A375 (cell line): ENCODE measurements at places on chromosomes 11 and 22. TPM values are rescaled to one million over a fixed set of nuclear protein-coding genes. Genes with fewer than 3 reads are reported as not detected.

Gene KCNE3
- 0.04 and 0.08 TPM in 2 replicates for total RNA-seq

Gene SPATA19
- not detected in 2 replicates for total RNA-seq

Gene MMP1
- total RNA-seq: 5.6 and 6.2 TPM in 2 replicates

Gene MOGAT2
- total RNA-seq: not detected in 2 replicates

Gene SLC22A25
- not detected in 2 replicates for total RNA-seq

Gene MYOD1
- total RNA-seq: not detected in 2 replicates

Gene LAYN
- total RNA-seq: not detected in 2 replicates

Gene PATE2
- total RNA-seq: 0.87 TPM in 1 of 2 replicates, not detected in the other

Gene GGTLC3
- total RNA-seq: not detected in 2 replicates

Gene SMIM35
- total RNA-seq: not detected in 2 replicates

Gene C1QTNF4
- total RNA-seq: 0.11 TPM in 1 of 2 replicates, not detected in the other

Gene SUSD2
- total RNA-seq: 6.1 and 7.4 TPM in 2 replicates

Gene TXN2
- 42.6 and 45.2 TPM in 2 replicates for total RNA-seq

Gene TREH
- not detected in 2 replicates for total RNA-seq

Gene MAPK8IP1
- total RNA-seq: 11.1 and 12.7 TPM in 2 replicates

Gene SCN2B
- not detected in 2 replicates for total RNA-seq

Gene ISX
- total RNA-seq: not detected in 2 replicates

Gene TUB
- total RNA-seq: 4.6 TPM in 2 replicates

Gene OR6A2
- total RNA-seq: 0.11 and 0.19 TPM in 2 replicates

Gene TRIM6
- total RNA-seq: 1.9 and 3.4 TPM in 2 replicates

Gene FOLH1
- 1.7 and 2.1 TPM in 2 replicates for total RNA-seq

Gene FGF4
- total RNA-seq: not detected in 2 replicates

Gene KCNK7
- 0.27 and 0.30 TPM in 2 replicates for total RNA-seq

Gene LGALS12
- total RNA-seq: 0.08 and 0.26 TPM in 2 replicates

Gene ACTN3
- total RNA-seq: not detected in 2 replicates

Gene HBB
- not detected in 2 replicates for total RNA-seq

Gene ZNF280A
- total RNA-seq: not detected in 2 replicates

Gene FJX1
- 43.2 and 44.0 TPM in 2 replicates for total RNA-seq

Gene IRF7
- 8.1 and 10.7 TPM in 2 replicates for total RNA-seq

Gene UPK3A
- total RNA-seq: not detected in 2 replicates

Gene TMPRSS4
- not detected in 2 replicates for total RNA-seq

Gene IL17REL
- total RNA-seq: not detected in 2 replicates

Gene SLC5A1
- not detected in 2 replicates for total RNA-seq

Gene RFPL3
- not detected in 2 replicates for total RNA-seq

Gene MAPK11
- total RNA-seq: 6.8 and 7.5 TPM in 2 replicates

Gene RTL10
- 6.6 and 8.4 TPM in 2 replicates for total RNA-seq

Gene MPEG1
- total RNA-seq: not detected in 2 replicates

Gene PARVG
- 0.34 and 1.1 TPM in 2 replicates for total RNA-seq

Gene HMOX1
- total RNA-seq: 6.5 and 7.7 TPM in 2 replicates

Gene ARCN1
- total RNA-seq: 144 and 160 TPM in 2 replicates
